ENCODE measurements at places on chromosomes 6 and 20. TPM values are rescaled to one million over a fixed set of nuclear protein-coding genes. Genes with fewer than 3 reads are reported as not detected.

ARFGEF3 gene
- total RNA-seq = 8.1 TPM

MCCD1 gene
- total RNA-seq = 9.8 TPM

GRM1 gene
- 0.23 TPM for total RNA-seq

GNAS-AS1 gene
- total RNA-seq = 2.6 TPM

PAX1 gene
- 0.23 TPM for total RNA-seq

KHDC1L gene
- not detected for total RNA-seq

GLP1R gene
- 0.82 TPM for total RNA-seq

NFKBIL1 gene
- total RNA-seq = 26.4 TPM

PNPLA1 gene
- 1.1 TPM for total RNA-seq

SPDEF gene
- 0.18 TPM for total RNA-seq

FNDC1 gene
- total RNA-seq = 16.2 TPM

CTCFL gene
- 0.88 TPM for total RNA-seq

GRM4 gene
- 0.88 TPM for total RNA-seq

ZCCHC3 gene
- 36.1 TPM for total RNA-seq

KIAA1586 gene
- 19.9 TPM for total RNA-seq

DIDO1 gene
- total RNA-seq = 55.5 TPM

KCNS1 gene
- total RNA-seq = 0.76 TPM

POM121L2 gene
- total RNA-seq = not detected

ADA gene
- total RNA-seq = 5.2 TPM

Measured in metanephros (tissue), 2 donors.